ENCODE measurements at places on chromosomes 5 and 9. TPM values are rescaled to one million over a fixed set of nuclear protein-coding genes. Genes with fewer than 3 reads are reported as not detected.

FOXD4L3 gene
- not detected for polyA plus RNA-seq

RANBP17 gene
- polyA plus RNA-seq, result 3.1 TPM

DNAJB5 gene
- 7.8 TPM for polyA plus RNA-seq

DDX4 gene
- not detected for polyA plus RNA-seq

KIF12 gene
- polyA plus RNA-seq, result not detected

PCDHA10 gene
- polyA plus RNA-seq, result 0.09 TPM

TXNDC8 gene
- not detected for polyA plus RNA-seq

CERCAM gene
- 56.9 TPM for polyA plus RNA-seq

STPG3 gene
- not detected for polyA plus RNA-seq

GRXCR2 gene
- not detected for polyA plus RNA-seq

PCDHB13 gene
- polyA plus RNA-seq, result 0.62 TPM

SPATA31D4 gene
- polyA plus RNA-seq, result not detected

KCNV2 gene
- not detected for polyA plus RNA-seq

ARHGEF28 gene
- polyA plus RNA-seq, result 2.3 TPM

NR2F1 gene
- 90.5 TPM for polyA plus RNA-seq

CYLC2 gene
- not detected for polyA plus RNA-seq

C5 gene
- 1.9 TPM for polyA plus RNA-seq

PDE6A gene
- 0.02 TPM for polyA plus RNA-seq

ADGRV1 gene
- polyA plus RNA-seq, result 0.06 TPM

FOXD4L4 gene
- not detected for polyA plus RNA-seq

SAXO1 gene
- not detected for polyA plus RNA-seq

Data from fibroblast of lung (primary cell).